ENCODE measurements at places on chromosomes 3 and 15.

- no peak for DNase-seq
These were observed 147.8 kb downstream of the SHOX2 start for GRCh38 chr3:157958457-157958856.

GRCh38 chr15:52337198-52337853 is 41.7 kb upstream of the MYO5C start:
- no peak for DNase-seq

DNA sequence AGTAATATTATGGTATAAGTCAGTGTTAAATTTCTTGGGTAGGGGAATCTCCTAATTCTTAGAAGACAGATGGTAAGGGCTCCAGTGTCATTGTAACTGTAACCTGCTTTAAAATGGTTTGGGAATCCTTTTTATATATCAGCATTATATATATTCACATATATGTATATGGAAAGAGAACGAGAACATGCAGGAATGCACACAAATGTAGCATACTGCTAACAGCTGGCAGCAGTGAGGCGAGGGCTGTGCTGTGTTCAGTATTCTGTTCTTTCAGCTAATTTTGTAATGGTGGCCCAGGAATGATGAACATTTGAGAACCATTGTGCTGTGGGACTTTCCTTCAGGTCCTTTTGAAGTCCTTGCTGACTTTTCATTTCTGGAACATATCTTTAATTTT is 60.8 kb downstream of the EEFSEC start:
- DNase-seq, result no peak

DNA sequence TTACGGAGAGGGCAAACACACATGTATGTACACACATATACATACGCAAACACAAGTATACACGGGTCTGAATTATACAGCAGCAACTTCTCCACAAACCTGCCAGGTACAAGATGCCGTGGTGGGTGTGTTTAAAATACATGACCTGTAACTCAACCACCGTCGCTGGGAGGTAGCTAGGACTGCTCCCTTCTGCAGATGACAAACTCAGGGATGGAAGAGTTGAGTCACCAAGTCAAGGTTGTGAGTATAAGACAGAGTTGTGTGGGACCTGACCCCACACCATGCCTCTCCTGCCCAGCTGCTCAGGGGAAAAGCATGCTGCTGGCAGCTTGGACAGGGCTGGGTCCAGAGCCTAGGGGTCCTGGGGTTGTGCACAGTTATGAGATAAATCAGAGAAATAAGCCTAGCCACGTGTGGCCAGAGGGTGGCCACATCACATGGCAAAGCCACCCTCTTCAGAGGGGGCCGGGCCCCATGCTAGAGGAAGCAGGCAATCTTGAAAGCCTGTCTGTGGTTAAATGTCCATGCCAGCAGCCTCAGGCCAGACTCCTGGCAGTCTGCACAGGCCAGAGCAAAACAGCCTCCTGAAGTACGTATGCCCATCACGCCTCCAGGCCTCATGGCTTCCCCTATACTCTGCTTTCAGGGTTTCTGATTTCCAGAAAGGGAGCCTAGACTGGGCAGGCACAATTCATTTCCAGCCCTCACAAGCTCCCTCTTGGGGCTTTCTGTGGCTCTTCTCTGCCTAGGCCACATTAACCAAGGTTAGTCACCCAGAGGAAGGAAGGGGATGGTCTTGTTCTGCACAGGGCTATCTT is 107.7 kb upstream of the RPL32 start:
- peak; percentile 60 for DNase-seq

DNA sequence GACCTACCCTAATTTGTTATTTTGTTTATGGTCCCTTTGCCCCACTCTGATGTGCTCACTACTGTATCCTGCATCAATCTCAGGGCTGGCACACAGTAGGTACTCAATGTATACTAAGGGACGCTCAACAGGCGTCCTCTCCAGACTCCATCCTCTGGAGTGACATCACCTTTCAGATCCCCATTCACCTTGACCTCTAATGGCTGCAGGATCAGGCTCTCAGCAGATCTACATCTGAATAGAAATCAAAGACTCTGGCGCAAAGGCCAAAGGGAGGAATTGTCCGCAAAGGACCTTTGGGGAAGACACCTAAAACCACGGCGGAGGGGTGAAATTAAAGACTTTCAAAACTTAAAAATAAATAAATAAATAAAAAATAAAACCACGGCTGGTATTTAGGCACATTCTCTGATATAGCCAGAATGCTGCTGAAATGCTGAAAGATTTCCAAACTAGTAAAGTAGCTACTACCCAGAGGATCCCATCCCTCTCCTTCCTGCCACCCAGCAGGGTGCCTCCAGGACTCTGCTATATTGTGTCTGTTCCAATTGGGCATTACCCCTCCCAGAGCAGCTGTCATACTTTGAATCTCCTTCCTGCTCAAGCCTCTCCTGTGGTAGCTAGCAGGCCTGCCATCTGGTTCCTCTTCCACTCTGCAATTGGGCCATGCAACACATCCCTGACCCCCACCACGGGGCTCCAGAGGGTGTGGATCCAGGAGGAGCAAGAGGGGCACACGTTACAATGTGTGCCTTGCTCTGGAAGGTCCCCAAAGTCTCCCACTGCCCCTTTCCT is 6.1 kb downstream of the SHF start:
- DNase-seq, result no peak

GRCh38 chr3:179348325-179349013 is 960 bp downstream of the MFN1 start:
- DNase-seq, result peak; percentile 83

DNA sequence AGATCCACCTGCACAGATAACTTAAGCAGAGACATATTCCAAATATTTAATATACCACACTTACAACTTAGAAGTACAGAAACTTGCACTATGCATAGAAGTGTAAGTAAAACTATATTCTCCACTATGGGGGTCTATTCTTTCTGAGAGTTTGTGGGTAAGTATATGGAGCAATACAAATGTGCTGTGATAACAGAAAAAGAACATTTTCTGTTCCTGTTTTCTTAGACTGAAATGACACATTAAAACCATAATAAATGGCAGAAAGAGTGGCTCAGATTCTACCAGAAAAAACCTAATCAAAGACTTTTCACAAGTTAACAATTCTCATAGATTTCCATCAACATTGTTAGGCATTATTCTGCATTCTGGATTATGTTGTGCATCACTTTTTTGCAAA is 96.6 kb upstream of the WNT7A start:
- no peak for DNase-seq

- DNase-seq, result no peak
These were observed 80.3 kb downstream of the HMG20A start for GRCh38 chr15:77500989-77501388.

DNA sequence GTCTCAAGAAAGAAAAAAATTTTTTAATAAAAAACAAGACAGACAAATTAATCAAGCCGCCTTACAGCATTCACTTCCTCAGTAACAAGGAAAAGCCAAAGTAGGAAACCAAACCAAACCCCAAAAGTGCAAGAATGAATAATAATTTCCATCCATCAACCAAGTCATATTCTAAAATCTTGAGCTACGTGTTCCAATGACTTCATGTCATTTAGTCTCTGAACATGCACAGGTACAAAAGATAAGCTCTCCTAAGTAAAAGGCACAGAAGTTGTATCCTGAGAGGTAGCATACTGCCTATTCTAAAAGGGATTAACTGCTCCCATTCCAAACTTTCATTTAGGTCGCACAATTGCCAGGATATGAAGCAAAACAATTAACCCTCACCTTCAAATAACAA is 29.7 kb downstream of the SLC4A7 start:
- DNase-seq, result no peak

GRCh38 chr15:69869881-69870505 is 227.7 kb downstream of the TLE3 start:
- DNase-seq, result no peak

GRCh38 chr15:80003934-80004472 is 33.0 kb upstream of the BCL2A1 start:
- DNase-seq, result no peak

DNA sequence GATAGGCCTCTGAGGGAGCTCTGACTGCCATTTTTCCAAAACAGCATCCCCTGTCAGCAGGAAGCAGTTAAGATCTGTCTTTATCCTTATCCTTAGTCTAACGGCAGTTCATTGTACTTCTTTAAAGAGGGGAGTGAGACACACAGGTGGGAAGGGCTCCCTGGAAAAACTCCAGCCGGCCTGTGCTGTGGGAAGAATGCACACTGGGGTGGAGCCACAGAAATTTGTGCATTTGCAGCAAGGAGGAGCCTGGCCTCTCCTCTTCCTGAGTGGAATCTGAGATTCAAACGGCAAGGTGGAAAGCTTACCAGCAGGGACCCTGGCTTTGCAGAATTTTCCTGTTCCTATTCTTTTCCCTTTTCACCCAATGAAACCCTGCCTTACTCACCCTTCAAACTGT is 1209.4 kb downstream of the ROBO2 start:
- DNase-seq, result no peak

- DNase-seq, result peak; percentile 85
These were observed 12.2 kb downstream of the LRRK1 start for GRCh38 chr15:100931143-100931890.

GRCh38 chr3:13110678-13111116 is 37.5 kb upstream of the IQSEC1 start:
- DNase-seq, result peak; percentile 87

DNA sequence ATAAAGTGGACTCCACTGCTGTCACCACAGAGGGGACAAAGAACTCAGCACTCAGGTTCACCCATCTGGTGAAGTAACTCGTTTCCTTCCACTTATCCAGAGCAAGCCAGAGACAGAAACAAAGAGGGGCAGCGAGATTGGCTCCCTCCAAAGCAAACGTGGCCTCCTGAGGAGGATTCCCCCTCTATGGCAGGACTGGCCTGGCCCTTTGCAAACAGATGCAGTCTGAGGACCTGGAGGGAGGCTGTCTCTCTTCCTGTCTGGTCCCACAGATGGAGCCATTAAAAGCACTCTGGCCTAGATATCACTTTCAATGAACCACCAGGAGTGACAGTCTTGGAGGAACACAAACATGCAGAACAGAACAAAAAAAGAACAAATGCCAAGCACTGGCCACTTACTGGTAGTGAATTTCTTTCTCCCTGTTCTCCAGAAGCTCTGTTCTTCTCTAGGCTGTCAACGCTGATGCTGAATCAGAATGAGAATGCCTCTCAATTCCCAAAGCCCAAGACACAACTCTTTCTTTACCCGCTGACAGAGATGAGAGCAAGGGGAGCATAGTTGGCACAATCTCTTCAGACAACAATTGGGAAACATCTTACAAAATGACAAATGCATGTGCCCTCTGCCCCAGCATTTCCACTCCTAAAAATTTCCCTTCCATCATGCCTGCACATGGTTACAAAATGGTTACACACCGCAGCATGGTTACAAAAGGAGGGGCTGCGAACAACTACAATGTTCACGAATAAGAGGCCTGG is 14.3 kb downstream of the KLHL25 start:
- no peak for DNase-seq

GRCh38 chr3:184042617-184043016 is 10.2 kb upstream of the HTR3C start:
- DNase-seq, result no peak

DNA sequence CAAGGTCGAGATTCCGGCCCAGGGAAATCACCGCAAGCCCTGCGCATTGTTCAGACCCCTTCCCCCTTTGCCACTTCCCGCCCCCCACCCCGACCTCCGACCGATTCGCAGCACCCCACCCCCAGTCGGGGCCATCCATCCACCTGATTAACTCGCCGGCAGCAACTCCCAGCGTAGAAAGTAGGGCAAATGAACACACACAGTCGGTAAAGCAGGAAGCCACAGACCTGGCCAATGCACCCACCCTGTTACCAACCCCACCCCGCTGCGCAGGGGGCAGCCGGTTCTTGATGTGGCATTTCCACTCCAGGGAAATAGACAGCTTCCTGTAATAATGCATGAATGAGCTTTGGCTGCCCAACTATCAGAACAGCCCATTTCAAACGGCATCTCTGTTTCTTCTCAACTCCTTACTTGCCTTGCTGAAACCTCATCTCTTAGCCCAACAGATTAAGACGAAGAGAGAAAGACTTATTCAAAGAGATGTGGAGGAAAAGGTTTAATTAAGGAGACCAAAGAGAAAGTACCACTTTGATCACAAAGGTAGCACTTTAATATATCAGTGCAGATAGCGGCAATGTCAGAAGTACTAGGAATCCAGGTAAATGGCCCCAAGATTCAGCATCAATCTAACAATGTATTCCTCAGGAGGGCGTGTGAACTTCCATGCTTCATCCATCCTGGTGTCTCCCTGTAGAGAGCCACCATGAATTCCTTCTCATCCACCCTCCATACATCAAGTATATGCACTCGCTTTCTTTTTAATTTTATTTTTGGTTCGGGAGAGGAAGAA is 1.9 kb downstream of the TNIK start:
- DNase-seq, result peak; percentile 45

- no peak for DNase-seq
These were observed 19.7 kb downstream of the SLC6A20 start for GRCh38 chr3:45776611-45777010.

GRCh38 chr3:177946936-177947335 is 589.3 kb upstream of the KCNMB2 start:
- DNase-seq, result no peak

DNA sequence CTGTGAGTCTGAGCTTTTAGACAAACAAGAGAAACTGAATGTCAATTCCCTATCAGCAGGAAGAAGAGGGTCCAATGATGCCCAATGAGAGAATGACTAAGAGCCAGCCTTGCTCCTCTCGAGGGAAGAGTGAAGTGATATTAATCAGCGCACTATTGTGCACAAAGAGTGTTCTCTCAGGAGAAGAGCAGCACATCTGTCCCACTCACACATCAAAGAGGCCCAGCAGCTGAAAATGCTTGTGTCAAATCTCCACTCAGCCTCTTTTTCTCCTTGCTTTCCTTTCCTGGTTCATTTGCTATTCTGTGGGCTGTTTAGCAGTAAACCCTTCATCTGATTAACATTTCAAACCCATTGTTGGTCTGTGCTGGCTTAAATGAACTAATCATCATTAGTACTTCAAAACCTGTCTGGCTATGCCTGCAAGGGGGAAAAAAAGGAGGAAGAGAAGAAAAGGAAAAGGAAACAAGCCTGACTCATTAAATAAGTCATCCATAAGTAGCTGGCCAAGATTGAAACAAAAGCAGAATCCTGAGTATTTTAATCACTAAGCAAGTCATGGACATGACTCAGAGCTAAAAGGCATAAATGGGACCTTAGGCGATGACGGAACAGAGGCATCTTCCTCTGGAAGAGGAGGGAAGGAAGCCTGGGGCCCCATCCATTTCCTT is 912.7 kb downstream of the TUSC7 start:
- DNase-seq, result no peak

GRCh38 chr15:34102175-34102925 is 467 bp downstream of the PGBD4 start:
- DNase-seq, result no peak

GRCh38 chr3:119013951-119014350 is 20.7 kb downstream of the IGSF11 start:
- DNase-seq, result no peak

GRCh38 chr15:57144448-57144847 is 226.0 kb downstream of the TCF12 start:
- DNase-seq, result no peak

DNA sequence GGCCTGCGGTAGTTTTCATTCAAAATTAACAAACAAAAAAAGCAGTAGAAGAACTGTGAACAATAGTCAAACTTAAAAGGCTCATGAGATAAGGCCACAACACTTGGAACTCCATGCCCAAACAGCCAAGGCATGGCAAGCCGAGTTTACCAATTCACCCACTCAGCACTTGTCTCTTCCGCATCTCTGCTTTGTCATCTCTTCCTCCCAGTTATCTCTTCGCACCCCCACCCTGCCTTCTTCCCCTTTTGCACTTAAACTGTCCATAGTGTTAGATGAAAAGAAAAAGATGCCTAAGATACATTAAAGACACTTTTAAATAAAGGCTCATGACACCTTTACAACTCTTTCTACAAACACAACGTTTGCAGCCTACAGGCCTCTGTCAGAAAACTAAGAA is 11.1 kb downstream of the TLE3 start:
- no peak for DNase-seq

- DNase-seq, result no peak
These were observed 13.8 kb upstream of the VIPR1 start for GRCh38 chr3:42488687-42489086.

Measured in GM12865 (cell line).